ENCODE measurements at places on chromosomes 5 and 9.

- peak; percentile 23 for ATAC-seq
Observed at GRCh38 chr5:169626779-169627178, 10.3 kb upstream of the DOCK2 start.

GRCh38 chr5:55694152-55694830, 17.8 kb downstream of the SLC38A9 start:
- no peak for ATAC-seq

- ATAC-seq, result peak; percentile 52
Observed at GRCh38 chr5:61275841-61276240, 56.2 kb upstream of the ZSWIM6 start.

- ATAC-seq, result no peak
Observed at GRCh38 chr5:20360263-20360662, 372.3 kb upstream of the CDH18 start.

DNA sequence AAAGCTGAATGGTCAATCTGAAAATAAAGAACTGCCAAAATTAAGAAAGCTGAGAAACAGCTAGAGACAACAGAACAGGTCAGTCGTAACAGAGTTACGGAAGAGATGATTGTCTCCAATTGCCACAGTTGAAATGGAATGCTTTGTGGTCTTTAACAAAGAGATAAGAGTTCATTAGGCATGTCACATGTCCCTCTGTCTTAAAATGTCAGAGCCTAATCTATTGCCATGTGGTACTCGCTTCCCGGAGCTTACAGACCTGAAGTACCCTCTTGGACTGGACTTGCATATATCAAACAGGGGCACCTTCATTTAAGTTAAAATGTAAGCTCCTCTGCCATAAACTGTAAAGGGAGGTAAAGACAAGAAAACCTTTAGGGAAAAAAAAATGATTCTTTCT, 19.7 kb downstream of the TTC39B start:
- ATAC-seq, result no peak

- ATAC-seq, result no peak
Observed at GRCh38 chr5:170896779-170897178, 35.0 kb downstream of the RANBP17 start.

- no peak for ATAC-seq
Observed at GRCh38 chr5:93330506-93330905, 250.5 kb downstream of the NR2F1-AS1 start.

GRCh38 chr5:159990506-159990905, 18.4 kb upstream of the TTC1 start:
- ATAC-seq, result no peak

DNA sequence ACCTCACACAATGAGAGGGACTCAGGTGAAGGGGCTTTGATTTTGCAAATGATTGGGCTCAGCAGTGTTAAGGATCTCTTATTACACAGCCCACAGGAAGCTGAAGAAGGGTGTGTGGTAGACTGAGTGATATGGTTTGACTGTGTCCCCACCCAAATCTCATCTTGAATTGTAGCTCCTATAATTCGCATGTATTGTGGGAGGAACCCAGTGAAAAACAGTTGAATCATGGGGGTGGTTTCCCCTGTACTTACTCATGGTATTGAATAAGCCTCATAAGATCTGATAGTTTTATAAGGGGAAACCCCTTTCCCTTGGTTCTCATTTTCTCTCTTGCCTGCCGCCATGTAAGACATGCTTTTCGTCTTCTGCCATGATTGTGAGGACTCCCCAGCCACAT, 132.5 kb upstream of the FBXL7 start:
- no peak for ATAC-seq

DNA sequence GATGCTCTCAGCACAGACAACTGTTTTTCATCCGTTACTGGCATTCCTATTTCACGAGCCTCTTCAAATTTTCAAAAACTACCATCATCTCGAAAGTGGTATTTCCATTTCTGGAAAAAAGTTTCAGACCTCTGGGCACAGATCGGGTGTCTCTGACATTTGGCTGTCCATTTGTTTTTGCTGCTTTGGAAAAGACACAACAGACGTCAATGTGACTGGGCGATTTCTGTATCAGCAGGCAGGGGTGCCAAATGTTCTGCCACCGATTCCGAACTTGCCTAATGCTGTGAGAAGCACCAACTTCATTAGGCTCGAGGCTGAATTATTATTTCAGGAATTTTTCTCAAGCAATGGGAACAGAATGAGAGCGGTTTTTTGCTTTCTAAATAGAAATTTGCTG, 105.6 kb downstream of the ARSB start:
- ATAC-seq, result no peak

GRCh38 chr5:135008556-135008955, 25.5 kb downstream of the PITX1 start:
- ATAC-seq, result no peak

GRCh38 chr9:102974530-102974929, 20.6 kb upstream of the CYLC2 start:
- ATAC-seq, result no peak

GRCh38 chr5:163439092-163439425, 1.7 kb downstream of the CCNG1 start:
- peak; percentile 8 for ATAC-seq

All from activated T-helper 17 cell treated with anti-CD3 and anti-CD28 coated beads, Interleukin-2, amount 50 U/mL, for 72 hours (primary cell).